ENCODE measurements at places on chromosomes 5 and 9.

- DNase-seq = peak; percentile 42
Measured at GRCh38 chr9:110799396-110799795, 130.8 kb downstream of the MUSK start.

- peak; percentile 8 for DNase-seq
Measured at GRCh38 chr9:108860354-108860753, 1.7 kb upstream of the ACTL7A start.

DNA sequence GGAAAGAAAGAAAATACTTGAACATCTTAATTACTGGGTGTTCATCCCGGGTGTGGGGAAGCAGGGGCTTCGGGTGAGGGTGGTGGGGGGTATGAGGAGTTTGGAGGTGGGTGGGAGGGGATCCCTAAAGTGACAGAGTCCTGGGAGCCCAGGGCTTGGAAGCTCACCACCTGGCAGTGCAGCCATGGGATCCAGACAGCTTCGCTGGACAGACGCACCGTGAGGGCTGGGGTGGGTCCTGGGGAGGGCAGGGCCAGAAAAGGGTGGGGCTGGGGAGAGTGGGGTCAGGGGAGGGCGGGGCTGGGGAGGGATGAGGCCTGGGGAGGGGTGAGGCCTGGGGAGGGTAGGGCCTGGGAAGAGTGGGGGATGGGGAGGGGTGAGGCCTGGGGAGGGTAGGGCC, 127.5 kb upstream of the LPCAT1 start:
- DNase-seq = no peak

DNA sequence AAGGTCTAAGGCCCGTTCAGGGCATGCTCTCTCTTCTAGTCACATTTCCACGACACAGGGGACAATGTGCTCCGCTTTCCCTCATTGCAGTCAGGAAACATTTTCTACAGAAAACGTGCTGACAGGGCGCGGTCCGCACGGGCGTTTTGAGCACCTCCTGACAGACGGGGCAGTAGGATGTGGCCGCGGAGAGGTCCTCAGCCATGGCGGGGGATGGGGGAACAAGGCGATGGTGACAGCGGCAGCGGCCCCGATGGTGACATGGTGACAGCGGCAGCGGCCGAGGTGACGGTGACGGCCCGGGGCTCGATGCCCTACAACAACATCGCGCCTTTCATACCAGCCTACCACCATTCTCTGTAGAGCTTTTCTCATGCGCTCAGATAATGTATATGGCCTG, 4.1 kb downstream of the PLPP1 start:
- no peak for DNase-seq

DNA sequence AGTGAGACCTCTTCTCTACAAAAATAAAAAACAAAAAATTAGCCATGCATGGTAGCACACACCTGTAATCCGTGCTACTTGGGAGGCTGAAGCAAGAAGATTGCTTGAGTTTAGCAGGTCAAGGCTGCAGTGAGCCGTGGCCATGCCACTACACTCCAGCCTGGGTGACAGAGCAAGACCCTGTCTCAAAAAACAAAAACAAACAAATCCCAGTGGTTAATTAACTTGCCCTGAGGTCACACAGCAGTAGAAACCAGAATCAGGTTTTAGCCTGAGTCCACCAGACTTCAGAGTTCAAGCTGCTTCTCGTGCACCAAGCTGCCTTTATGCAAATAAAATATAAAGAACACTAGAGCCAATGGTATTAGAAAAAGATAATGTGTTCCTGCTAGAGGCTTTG, 169.7 kb downstream of the GOLPH3 start:
- DNase-seq = no peak

- DNase-seq = no peak
Measured at GRCh38 chr9:126802318-126803059, 2.4 kb upstream of the ZBTB43 start.

GRCh38 chr5:142974409-142974808, 204.2 kb downstream of the ARHGAP26 start:
- DNase-seq = no peak

DNA sequence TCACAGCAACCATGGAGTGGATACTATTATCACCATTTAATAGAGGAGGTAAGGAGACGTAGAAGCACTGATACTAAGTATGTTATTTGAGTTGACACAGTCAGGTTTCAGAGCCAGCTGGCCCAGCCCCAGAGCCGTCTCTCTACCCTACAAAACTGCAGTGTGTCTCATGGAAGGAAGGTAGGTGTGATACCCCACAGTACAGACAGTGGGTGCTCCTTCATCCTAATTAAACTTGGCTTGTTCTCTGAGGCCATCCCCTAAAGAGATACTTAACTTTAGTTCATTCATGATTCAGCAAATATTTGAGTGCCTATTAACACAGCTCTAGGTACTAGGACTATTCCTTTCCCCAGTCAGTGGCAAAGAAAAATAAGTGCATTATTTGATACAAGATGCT, 22.6 kb downstream of the PIP5K1B start:
- DNase-seq = no peak

DNA sequence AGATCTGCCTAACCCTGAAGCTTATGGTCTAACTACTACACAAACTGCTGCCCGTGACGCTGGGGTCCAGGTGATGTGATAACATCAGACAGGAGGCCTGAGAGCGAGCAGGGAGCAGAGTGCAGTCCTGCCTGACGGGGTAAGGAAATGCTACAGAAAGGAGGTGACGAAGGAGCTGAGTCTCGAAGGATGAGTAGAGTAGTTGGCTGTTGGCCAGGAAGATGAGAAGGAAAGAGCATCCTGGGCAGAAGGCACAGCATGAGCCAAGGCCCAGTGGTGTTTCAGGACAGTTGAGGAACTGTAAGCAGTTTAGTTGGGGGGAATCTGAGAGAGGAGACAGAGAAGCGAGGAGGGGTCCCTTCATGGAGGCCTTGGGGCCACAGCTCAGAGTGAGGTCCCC, 136.0 kb upstream of the TBC1D2 start:
- DNase-seq = no peak

- no peak for DNase-seq
Measured at GRCh38 chr5:65916636-65917035, 9.7 kb upstream of the ERBIN start.

DNA sequence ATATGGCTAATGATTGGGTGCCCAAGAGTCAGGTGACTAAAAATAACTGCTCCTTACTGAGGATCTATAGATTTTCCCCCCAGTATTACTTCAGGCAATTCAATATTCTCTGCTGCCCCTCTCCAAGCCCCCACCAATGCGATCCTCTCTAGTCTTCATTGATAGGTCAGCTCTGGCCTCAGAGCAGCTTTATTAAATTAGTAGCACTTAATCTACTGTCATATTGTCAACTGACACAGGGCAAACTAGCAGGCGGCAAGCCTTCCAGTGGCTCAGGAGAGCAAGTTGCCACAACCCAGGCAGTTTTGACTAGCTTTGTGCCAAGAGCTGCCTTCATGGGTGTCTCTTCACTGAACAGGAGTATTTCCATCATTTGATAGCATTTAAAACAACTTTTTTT, 462.9 kb downstream of the BNC2 start:
- no peak for DNase-seq

GRCh38 chr5:1246711-1247431, 21.7 kb downstream of the SLC6A18 start:
- DNase-seq = peak; percentile 4

GRCh38 chr5:82911910-82912309, 165.3 kb downstream of the TMEM167A start:
- DNase-seq = peak; percentile 50

- peak; percentile 40 for DNase-seq
Measured at GRCh38 chr5:43192558-43193180, 644 bp downstream of the NIM1K start.

DNA sequence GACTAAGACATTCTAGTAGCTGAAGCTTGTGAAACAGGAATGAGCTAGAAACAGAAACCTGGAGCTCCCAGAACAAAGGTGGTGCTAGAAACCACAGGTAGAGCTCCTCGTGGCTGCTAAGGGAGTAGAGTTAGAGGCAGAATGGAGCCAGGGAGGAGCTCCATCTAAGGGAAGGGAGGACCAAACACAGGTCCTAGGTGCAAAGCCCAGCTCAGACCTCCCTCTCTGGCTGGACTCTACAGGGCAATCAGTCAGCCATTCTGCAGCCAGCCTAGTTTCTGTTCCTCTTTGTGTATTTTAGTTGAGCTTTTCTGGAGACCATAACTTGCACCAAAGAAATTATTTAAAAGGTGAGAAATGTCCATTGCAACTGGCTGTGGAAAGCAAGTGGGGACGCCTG, 70.4 kb downstream of the CRB2 start:
- DNase-seq = no peak

GRCh38 chr9:2722715-2723114, 5.4 kb downstream of the KCNV2 start:
- peak; percentile 62 for DNase-seq

- no peak for DNase-seq
Measured at GRCh38 chr5:178231539-178232123, 971 bp downstream of the PHYKPL start.

DNA sequence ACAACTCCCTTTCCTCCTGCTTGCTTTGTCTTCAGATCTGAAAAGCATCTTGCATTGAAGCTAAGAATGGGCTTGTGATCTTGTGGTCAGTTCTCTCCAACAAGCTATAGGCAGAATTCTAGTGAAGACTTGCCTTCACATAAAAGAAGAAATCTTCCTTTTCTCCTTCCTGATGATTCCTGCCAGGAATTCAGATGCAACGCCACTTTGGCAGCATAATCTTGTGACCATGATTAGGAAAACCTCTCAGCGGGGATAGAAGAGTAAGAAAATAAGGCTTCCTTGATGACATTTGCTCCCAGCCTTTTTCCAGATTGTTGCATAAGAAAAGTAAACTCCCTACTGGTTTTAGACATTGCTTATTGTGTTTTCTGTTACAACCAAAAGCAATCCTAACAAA, 73.4 kb downstream of the TMEM167A start:
- DNase-seq = no peak

- DNase-seq = no peak
Measured at GRCh38 chr9:69577123-69577522, 95.0 kb downstream of the APBA1 start.

DNA sequence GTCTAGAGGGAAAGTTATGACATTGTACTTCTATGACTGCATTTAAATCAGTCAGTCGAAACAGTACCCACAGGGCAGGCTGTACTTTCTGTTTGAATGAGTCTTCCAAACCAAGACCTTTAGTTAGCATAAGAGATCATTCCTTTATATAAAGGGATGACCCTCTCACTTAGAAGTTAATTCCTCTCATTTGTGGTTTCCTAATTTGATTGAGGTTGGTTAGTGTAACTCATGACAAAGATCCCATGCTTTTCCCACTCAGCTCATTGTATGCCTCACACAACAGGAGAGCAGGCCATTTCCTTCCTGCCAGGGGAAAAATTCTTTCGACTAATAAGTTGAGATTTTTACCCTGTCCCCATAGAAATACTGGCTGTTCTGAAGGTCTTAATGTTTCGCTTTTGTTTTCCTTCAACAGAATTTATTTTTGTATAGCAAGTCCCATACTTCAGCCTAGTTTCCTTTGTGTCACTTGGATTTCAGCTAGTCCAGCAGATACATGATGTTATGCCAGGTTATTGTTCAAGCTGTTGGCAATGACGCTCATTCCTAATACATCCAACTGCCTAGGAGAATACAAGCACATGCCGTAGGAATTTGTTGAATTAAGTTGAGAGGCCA, 500.7 kb downstream of the SPATA31D1 start:
- DNase-seq = peak; percentile 56

DNA sequence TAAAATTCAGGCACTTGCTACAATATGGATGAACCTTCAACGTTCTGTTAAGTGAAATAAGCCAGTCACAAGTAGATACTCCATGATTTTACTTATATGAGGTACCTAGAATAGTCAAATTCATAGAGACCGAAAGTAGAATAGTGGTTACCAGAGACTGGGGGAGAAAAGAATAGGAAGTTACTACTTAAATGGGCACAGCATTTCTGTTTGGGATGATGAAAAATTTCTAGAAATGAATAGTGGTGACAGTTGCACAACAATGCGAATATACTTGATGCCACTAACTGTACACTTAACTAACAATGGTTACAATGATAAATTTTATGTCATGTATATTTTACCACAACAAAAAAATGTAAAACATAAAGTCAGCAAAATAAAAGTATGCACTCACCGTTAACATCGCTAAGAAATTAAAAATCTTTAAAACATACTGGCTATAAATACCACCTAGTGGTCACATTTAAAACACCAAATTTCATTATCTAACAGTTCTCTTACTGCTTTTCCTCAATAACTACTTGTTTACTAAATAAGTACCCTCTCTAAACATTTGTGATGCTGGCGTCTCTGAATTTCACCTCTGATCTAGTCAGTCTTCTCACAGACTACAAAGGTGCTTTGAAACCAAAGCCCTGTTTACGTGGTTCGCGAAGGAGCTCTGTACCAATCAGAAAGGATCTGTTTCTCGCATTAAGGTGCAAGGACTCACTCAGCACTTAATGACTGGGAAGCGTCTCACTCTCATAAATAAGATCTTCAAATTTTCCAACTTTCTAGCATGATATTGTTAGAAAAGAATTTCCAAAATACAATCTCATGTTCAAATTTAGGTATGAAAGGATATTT, 22.7 kb downstream of the KIF3A start:
- DNase-seq = peak; percentile 32

DNA sequence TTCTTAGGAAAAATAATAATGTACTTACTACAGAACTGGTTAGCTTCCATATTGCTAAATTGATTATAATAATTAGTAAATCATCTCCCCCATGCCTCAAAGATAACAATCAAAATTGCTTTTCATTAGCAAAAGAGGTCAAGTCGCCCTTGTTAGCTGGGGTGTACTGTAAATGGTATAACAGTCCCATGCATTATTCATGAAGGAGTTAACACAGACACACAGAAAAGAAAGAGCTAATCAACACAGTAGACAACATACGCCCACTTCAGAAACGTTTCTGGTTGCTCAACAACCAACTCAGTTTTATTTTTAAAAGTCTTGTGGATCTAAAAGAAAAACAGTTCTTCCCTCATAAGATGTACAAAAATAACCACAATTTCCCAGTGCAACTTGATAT, 100.2 kb downstream of the MPDZ start:
- DNase-seq = no peak

DNA sequence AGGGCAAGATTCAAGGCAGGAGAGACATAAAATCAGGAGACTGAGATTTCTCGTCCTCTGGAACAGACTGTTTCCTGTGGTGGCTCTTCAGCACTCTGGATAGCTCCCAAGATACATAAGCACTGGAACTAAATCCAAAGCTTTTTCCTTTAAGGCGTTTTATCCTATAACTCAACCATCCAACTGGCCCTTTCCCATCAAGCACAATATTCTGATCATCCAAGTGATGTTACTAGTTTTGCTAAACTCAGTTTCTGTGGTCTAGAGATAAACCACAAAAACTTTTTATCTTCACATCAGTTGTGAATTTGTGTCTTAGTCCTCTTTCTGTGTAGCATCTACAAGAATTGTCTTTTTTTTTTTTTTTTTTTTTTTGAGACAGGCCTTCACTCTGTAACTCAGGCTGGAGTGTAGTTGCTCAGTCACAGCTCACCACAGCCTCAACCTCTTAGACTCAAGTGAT, 299.4 kb downstream of the COX7C start:
- DNase-seq = peak; percentile 41

- no peak for DNase-seq
Measured at GRCh38 chr5:172044631-172045314, 38.3 kb upstream of the FBXW11 start.

- DNase-seq = no peak
Measured at GRCh38 chr9:79658926-79659325, 87.2 kb downstream of the TLE4 start.

Data from fibroblast of mammary gland (primary cell).